ENCODE measurements at places on chromosomes 7 and 10.

DNA sequence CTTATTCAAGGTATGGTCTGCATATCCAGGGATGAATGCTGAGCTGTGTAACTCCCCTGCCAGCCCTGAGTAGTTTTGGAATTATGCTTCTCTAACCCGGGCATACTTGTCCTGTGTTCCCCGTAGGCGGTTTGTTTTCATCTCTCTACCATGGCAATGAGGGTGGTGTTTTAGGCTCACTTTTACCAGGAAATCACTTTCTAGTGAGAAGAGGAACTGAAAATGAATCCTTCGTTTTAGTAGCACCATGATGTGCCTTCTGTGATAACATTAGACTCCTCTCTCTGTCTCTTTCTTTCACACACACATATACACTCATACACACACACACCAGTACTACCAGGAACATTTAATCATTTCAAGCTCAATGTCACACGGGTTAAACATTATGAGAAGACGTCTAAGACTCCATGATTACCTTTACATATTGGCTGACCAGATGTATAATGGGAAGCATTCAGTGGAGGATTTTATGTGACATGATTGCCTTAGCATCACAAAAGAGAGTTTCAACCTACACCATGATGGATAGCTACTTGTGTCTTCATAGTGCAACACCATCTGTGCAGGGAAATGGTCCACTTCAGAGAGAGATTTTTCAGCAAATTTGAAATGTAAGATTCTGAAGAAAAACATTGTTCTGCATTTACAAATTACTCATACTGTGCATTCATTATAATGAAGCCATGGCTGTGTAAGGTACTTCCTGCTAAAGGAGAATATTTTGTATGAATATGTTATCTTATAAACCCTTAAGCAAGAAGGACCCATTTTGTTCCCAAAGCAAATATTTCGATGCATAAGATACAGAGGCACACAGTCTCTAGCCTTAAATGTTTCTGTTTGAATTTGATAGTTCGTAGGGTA is 31.0 kb upstream of the PFKP start:
- DNase-seq = no peak

DNA sequence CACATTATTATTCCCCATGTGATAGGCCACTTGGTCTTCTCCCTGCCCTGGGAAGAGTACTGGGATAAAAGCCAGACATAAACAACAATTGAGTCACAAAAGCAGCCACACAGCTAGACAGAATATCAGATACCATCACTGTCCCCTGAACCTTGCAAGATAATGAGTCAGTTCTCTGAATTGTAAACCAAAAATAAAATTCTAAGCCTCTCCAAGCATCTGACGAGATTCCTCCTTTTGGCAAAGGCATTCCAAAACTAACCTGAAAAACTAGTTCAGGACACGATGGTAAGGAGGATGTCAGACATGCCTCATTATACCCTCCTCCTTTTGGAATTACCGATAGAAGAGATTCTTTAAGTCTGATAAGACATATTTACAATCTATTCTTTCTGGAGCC is 450.7 kb downstream of the HTR7 start:
- DNase-seq = peak; percentile 64

GRCh38 chr7:122303531-122304318 is 825 bp downstream of the FEZF1 start:
- no peak for DNase-seq

DNA sequence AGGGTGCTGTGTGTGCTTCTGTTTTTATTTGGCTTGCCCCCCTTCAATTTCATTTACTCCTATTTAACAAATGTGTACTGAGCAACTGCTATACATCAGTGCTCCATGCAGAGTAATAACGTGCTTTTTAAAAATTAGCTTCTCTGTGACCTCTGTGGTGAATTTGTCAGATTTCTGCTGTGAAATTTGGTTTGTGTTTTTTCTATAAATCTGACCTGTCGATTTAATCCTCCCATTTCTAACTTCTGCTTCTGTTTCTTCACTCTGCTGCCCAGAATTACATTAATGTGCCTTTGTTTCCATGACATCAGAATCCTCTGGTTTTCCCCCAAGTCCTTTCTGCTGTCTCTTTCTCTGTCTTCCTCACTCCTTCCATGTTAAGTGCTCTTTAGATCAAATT is 123.8 kb upstream of the CACNA2D1 start:
- no peak for DNase-seq

- no peak for DNase-seq
Measured at GRCh38 chr7:116111475-116111874, 80.9 kb upstream of the TFEC start.

GRCh38 chr7:74233655-74234285 is 20.4 kb downstream of the RFC2 start:
- DNase-seq = no peak

DNA sequence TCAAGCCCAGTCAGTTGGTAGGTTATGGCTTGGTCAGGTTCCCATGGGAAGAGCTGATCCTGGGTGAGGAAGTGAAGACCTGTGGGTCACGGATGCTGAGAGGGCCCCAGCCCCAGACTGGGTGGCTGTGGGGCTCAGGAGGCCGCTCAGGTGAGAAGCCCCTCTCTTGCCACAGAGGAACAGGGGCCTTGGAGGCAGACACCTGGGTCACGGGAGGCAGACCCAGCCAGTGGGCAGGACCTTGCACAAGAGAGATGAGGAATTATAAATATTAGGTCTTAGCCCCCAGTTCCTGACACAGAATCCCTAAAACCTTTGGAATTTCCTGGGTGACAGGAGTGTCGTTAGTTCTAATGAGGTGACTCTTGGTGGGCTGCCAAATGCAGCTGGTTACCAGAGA is 10.6 kb upstream of the CRHR2 start:
- no peak for DNase-seq

Data from fibroblast of mammary gland (primary cell).